Stimulated activated CD4-positive, alpha-beta T cell treated with anti-CD3 and anti-CD28 coated beads, Interleukin-2, amount 100 ng/mL, for 4 hours (primary cell): ENCODE measurements at places on chromosomes 3 and 15.

- no peak for DNase-seq
These were observed 5.0 kb upstream of the SKIC8 start for GRCh38 chr15:78304216-78305066.

DNA sequence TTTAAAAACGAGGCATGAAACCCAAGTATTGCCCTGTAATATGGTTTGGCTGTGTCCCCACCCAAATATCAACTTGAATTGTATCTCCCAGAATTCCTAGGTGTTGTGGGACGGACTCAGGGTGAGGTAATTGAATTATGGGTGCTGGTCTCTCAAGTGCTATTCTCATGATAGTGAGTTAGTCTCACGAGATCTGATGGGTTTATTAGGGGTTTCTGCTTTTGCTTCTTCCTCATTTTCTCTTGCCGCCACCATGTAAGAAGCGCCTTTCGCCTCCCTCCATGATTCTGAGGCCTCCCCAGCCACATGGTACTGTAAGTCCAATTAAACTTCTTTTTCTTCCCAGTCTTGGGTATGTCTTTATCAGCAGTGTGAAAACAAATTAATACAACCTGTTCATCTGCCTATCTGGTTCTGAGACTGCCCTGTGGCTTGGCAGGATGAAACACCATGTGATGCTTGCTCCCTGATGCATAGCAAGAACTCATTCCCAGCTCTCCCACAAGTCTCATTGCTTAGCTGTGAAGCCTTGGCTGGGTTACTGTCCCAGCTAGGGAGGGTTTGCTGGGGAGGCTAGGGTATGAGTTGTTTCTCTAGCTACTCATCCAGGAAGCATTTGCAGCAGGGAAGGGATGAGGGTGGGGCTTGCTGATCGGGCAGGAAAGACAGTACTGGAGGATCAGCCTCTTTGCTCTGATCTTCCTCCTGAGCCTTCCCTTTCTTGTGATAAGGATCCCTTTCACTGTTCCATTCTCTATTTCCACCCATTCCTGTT is 3.7 kb upstream of the SQOR start:
- DNase-seq = no peak

DNA sequence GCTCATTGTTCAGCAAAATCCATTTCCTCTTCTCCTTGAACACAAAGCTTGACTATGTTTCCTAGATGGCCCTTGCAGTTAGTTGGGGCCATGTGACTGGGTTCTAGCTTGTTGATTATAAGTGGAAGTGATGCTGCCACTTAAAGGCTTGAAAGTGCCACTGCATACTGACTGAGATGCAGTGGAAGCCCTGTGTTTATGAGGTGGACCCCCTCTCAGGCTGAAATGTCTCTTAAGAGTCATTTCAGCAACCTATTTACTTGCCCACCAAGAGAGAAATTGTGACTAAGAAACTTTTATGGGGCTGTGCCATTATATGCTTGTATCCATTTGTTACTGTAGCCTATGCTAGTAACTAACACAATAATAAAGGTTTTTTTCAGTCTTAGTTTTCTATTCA is 8.4 kb upstream of the ANP32A start:
- no peak for DNase-seq

DNA sequence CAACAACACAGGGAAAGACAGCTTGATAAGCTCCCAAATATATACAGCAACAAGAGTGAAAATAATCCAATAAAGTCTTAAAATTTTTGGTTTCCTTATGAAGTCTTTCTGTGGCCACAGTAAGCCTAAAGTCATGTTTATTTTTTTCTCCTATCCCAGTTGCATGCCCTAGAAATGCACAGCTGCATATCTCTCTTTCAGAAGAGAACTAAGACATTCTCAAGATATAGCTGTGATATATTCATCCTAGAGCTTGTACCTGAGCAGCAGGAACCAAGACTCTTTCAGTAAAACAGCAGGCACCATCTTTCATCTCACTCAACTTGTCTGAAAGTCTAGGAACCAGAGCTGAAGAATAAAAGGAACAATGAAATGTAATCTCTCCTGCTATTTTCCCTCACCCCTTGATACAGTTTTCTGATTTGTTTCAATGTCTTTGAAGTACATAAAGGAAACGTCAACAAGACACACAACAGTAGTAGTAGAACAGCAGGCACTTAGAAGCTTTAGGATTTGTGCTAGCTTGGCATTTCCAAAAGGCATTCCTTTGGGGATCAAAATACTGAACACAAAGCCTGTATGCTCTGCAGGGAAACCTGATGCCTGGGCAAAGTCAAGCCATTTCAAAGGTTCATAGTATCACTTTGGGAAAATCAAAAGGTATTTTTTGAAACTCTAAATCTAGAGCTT is 536.8 kb downstream of the PYDC2 start:
- DNase-seq = no peak

DNA sequence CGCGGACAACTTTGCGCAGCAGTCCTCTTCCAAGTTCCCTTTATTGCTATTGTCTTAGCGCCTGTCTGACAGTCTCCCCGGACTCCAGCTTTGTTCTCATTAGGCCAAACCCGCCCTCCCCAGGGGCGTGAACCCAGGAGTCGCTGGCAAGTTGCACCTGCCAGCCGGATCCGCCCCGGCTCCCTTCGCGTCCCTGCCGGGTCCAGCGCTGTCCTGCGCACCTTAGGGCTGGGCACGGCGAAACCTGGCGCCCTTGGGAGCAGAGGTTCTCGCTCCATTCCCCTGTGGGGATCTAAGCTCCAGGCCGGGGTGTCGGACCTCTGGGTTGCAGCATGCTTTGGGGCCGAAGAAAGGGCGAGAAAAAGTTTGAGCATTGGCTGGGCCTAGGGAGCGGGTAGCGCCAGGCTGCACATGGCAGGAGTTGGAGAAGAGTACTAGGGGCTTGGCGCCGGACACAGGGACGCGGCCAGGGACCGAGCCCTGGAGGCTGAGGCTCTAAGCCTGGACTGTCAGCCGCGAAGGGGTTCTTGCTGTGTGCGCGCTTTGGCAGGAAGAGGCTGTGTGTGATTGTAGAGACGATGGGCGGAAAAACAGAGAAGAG is 335.1 kb upstream of the THRB start:
- no peak for DNase-seq

- DNase-seq = no peak
These were observed 4.9 kb downstream of the RHOA start for GRCh38 chr3:49406571-49407565.

- DNase-seq = no peak
These were observed 282.8 kb upstream of the ADAMTS9 start for GRCh38 chr3:64970634-64971033.

GRCh38 chr3:75985432-75985831 is 200.1 kb upstream of the ZNF717 start:
- DNase-seq = no peak

- no peak for DNase-seq
These were observed 13.2 kb upstream of the AEN start for GRCh38 chr15:88607951-88608350.

DNA sequence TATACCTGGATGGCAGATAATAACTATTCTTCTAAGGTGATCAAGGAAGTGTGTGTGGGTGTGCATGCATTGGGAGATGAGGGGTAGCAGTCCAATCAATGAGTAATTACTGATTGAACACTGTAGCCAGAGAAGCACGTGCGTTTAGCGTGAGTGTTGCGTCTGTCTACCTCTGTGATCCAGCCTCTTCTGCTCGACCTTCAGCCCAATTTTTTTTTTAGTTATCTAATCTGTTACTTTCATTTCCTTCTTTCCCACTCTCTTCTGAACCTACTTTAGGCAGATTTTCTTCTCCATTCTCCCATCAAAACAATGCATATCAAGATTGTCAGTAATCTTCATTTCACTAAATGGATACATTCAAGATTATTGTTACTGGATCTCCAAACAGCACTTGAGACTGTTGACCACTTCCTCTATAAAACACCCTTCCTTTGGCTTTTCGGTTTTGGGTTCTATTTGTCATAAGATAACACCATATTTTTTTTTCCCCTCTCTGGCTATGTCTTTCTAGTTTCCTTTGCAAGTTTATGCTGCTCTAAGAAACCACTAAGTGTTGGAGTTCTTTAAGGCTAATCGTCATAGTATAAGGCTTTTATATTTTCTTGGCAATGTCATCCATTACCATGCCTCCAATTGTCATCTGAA is 41.0 kb downstream of the MCTP2 start:
- DNase-seq = no peak

DNA sequence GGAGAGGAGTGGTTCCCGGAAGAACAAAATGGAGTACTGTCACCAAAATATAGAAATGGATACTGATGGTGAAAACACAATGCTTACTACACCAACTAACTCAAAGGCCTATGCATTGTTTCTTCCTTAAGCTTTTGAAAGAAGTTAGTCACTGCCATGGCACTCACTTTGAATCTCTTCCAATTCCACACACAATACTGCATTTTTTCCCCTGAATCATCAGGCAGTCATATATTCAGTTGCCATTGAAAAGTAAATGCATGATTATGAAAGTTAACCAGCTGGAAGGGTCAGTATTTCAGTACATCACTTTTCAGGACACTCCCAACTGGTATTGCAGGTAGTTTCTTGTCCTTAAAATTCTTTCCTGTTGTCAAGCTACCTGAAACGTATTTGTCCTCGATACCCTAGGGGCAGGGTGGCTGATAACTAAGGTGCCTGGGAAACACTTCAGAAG is 9.0 kb upstream of the LRRFIP2 start:
- no peak for DNase-seq

DNA sequence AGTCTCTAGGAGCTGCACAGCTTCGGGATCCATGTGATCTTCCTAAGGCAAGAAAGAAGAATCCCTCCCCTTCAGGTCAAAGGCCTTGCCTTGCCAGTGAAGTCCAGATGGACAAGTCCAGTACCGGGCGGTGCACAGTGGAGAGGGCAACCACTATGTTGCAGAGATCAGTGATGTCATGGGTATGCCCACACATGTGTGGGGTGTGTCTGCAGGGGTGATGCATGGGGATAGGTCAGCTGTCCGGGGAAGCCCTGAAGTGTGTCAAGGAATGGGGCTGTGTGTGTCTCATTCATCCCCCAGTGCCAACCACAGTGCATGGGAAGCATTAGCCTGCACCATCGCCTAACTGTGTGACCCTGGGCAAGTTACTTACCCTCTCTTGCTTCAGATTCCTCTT is 66.5 kb downstream of the TLE3 start:
- DNase-seq = no peak

DNA sequence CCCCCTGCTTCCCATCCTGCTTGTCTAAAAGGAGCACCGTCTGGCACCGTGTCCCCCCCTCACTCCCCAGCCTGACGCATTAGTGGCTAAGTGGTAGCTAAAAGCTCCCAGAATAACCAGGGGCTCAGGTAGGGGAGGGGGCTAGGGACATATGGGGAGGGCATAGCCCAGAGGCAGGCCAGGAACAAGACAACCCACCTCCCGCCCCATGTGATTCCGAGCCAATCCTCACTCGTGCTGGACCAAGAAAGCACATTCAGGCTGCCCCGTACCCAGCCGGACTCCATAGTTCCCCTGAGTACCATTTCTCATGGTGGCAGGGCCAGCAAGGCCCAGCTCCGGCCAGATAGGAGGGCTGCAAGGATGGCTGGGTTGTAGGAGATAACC is 11.5 kb downstream of the SEMA7A start:
- no peak for DNase-seq

DNA sequence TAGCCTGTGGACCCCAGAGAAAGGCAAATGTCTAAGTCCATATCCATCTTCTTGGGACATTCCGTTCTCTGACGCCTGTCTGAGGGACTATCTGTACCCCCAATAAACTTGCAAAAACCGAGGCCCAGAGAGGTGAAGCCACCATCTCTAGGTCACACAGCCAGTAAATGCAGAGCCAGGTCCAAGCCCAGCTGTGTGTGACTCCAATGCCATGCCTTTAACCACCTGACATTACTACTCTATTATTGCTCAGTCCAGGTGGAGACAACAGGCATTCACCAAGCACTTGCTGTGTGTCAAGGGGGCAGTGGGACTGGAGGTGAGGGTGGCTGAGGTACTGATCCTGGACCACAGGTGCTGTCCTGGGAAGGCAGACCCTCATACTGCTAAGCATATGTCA is 25.4 kb downstream of the CYP8B1 start:
- no peak for DNase-seq

GRCh38 chr3:113659101-113659541 is 37.3 kb downstream of the USF3 start:
- DNase-seq = no peak

GRCh38 chr15:62647843-62648505 is 394.6 kb upstream of the TPM1 start:
- no peak for DNase-seq

DNA sequence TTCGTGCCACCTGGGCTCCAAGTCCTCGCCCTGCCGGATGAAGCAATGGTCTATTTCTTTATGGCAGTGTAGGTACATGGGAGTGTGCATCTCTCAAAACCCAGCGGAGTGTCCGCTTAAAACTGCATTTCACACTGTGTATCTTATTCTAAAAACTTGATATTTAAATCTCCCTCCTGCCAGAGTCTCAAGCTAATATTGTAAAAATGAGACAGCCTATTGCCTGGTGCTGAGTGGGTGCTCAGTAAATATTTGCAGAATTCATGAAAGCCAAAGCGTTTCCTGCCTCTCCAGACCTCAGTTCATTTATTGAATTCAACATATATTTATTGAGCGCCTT is 330 bp upstream of the TBC1D2B start:
- no peak for DNase-seq
